Activated CD8-positive, alpha-beta T cell treated with anti-CD3 and anti-CD28 coated beads for 36 hours (primary cell): ENCODE measurements at places on chromosomes 6 and 20.
A peak's percentile ranks its signal among the peaks of the same experiment; 100 is the strongest.

- no peak for DNase-seq
These were observed 16.5 kb upstream of the PCSK2 start for GRCh38 chr20:17210387-17210786.

GRCh38 chr20:20367575-20368417 is at the start of gene INSM1:
Gene INSM1, plus strand, starts transcription at chr20:20368104. Its CDS starts 164 bp downstream, at chr20:20368268.
- DNase-seq, result peak; percentile 23

- DNase-seq, result no peak
These were observed 20.5 kb downstream of the XRN2 start for GRCh38 chr20:21323640-21324039.

GRCh38 chr6:32432050-32432450 is 7.6 kb upstream of the HLA-DRA start:
- DNase-seq, result no peak

DNA sequence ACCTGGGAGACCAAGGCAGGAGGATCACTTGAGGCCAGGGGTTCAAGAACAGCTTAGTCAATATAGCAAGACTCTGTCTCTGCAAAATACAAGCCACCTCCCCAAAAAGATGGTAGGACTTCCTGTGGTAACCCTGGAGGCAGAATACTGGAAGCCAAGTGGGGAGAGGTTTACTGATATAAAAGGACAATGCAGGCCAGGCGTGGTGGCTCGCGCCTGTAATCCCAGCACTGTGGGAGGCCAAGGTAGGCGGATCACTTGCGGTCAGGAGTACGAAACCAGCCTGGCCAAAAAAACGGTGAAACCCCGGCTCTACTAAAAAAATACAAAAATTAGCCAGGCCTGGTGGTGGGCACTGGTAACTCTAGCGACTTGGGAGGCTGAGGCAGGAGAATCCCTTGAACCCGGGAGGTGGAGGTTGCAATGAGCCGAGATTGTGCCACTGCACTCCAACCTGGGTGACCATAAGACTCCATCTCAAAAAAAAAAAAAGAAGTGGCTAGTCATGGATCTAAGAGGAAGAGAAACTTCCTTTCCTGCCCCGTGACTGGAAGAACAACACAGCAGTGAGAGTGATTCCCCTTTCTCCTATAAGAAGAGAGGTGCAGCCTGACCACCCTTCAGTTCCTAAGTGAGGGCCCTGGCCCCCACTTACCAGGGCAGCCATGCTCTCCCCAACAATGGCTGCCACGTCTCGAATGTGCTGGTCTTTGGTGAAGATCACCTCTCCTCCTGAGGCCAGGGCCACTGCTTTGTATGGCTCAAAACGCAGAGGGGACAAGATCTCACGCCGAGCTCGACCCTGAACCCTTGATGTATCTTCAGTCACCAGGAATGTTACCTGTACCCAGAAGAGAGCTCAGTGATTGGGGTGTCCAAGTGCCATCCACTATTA is 6.2 kb downstream of the SAPCD1 start:
- no peak for DNase-seq

- DNase-seq, result no peak
These were observed 78.5 kb downstream of the CD164 start for GRCh38 chr6:109303640-109304283.

- no peak for DNase-seq
These were observed 307.1 kb upstream of the RNF24 start for GRCh38 chr20:4322499-4322898.

DNA sequence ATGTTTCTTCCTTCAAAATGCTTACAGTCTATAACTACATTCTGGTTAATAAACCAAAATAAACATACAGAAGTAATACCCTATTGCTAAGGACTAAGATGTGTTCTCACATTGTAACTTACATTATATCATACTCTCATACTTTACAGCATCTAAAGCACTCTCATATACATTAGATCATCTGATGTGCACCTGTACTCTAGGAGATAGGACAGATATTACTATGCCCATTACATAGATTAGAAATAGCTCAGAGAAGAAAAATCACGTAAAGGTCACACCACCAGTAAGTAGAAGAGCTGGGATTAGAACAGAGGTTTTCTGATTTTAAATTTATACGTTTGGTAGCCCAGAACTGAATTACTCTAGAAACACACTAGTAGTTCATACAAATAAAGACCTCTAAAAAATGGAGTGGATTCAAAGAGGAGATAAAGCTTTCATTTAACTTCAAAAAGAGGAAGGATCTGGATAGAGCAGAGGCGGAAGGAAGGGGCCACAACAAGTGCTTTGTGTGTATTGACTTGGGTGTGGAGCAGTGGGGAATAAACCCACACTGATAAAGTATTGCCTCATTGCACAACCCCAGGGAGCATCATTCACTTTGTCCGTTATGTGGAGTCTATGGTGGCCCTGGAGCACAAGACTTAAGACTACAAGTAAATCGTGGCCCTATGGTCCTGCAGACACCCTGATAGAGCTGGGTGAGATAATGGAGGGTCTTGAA is 30.9 kb downstream of the SLC2A12 start:
- no peak for DNase-seq

- no peak for DNase-seq
These were observed 538.6 kb upstream of the MARCKS start for GRCh38 chr6:113318575-113318917.

DNA sequence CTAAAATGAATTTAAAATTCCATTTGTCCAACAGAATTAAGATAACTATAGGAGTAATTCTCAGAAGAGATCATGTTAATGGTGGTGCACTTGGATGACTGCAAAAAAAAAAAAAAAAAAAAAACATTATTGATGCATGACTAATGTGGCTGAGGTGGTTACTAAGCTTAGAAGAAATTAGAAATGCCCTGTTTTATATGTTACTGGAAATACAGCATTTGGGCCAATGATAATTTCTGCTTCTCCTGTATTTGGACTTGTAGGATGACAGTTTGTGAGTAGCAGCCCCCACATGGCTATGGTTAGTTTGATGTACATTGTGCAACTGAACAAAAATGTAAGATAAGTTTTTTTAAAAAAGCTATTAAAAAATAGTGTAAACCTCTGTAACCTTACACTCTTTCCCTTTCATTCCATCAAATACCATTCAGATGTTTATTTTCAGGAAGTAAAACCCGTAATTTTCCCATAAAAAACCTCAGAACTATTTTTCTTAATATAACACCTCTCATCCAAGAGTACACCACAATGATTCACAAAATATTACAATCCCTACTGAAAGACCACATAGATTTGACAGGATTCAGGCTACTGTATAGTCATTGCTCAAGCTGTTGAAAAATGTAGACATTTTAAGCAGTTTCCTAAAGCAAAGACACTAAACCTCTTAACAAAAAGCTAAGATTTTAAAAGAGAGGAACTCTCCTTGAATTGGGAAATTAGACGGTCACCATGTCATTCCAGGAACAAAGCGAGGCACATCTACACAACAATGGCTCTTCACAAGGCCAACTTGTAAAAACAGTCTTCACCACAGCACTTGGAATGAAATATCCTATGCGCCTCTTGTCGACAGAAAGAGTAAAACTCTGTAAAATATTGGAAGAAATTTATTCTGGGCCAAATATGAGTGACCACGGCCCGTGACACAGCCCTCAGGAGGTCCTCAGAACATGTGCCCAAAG is 83.0 kb downstream of the WDR27 start:
- DNase-seq, result no peak

DNA sequence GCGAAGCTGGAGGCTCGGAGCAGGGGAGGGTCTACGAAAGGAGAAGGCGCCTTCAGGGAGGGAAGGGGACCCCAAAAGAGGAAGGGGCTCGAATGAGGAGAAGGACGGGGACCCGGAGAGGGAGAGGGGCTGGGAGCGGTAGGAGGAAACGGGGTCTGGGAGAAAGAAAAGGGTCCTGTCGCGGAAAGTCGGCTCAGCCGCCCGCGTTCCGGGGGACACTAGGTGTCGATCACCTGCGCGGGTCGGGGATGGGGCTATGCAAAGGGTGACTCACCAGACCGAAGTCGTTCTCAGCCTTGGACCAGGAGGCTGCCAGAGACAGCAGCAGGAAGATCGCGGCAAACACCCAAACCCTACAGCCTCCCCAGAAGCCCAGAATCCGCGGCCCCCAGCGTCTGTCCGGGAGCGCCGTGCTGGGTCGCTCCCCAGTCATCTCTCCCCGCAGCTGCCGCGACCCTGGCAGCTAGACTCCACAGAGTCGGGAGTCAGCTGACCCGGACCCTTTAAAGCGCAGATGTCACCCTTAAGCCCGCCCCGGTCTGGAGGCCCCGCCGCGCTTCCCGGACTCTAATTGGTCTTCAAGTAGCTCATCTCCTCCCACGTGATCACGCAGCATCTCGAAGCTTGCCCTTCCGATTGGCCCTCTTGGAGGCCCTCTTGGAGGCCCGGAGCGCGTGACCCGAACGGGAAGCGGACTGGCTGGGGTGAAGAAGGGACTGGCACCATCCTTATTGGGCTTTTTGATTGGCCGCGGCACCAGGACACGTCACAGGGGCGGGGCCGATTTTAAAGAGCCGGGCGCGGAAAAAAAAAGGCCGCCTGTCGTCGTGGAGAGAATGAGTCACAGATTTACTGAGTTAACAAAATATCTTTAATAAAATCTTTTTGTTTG is at the start of gene NEU1:
Gene NEU1 (minus strand): TSS at position 478 of the 892 bp plus-strand sequence. CDS start 45 bp downstream, at position 433.
- DNase-seq, result peak; percentile 100

DNA sequence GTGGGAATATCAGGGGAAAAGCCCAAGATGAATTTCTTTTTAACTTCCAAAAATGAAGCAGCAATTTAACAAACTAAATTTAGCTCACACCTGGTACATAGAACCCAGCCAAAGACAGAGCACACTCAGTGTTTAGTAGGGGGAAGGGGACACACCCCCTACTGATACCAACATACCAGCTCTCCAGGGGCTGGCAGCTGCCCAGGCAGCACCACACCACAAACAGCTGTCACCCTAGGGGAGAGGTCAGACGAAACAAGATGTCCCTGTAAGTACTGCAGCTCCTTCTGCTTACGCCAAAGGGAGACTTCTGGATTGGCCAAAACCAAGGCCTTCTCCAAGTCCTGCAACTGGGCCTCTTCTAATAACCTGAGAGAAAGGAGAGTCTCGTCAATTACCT is 26.0 kb downstream of the MDN1 start:
- DNase-seq, result no peak

- peak; percentile 50 for DNase-seq
These were observed 144.5 kb downstream of the CEBPB start for GRCh38 chr20:50335105-50335504.

DNA sequence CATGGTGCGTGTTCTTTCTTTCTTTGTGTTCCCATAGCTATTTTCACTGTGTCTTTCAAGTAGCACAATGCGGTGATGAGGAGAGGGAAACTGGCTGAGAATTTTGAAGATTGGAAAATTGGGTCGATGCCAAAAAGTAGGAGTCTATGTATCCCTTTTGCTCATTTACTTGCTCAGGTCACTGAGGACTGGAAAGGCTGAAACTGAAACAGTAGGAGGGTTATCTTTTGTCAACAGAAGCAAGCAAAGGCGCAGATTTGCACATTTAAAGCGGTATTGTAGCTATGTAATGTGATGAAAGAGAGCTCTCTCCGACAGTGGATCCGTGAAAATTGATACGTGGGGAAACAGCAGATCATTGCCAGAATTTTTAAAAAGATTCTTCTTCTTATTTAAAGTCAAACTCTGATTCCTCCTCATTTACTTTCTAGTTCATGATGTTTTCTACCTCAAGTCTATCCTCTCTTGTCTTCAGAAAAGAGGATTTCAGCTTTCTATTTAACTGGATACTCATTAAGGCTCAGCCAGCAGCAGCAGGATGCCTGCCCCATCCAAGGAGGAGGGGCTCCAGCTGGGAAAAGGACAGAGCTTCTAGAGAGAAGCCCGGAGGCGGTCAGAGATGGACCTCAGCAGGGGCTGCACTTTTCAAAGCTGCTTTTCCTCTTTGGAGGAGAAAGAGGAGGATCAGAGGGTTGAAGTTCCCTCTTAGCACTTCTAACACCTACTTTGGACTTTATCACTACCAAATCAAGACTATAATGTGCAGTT is 15.9 kb upstream of the FYN start:
- DNase-seq, result no peak

DNA sequence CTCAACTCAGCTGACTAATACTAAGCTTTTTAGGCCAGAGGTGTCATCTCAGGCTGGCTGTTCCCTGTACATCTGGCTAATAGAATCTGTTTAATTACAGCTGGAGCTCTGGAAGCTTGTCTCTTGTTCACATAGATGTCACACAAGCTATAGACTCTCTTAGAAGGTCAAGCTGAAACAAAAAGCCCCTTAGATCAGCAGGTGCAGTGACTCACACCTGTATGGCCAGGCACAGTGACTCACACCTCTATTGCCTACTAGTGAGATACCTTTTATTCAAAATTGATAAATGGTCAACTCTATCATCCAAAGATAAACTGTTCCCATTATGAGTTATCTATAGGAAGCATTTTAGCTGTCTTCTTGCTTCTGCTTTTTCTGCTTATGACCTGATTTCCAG is 29.9 kb upstream of the MTHFD1L start:
- no peak for DNase-seq

GRCh38 chr20:1300083-1300840 is 28.7 kb downstream of the SDCBP2 start:
- no peak for DNase-seq

DNA sequence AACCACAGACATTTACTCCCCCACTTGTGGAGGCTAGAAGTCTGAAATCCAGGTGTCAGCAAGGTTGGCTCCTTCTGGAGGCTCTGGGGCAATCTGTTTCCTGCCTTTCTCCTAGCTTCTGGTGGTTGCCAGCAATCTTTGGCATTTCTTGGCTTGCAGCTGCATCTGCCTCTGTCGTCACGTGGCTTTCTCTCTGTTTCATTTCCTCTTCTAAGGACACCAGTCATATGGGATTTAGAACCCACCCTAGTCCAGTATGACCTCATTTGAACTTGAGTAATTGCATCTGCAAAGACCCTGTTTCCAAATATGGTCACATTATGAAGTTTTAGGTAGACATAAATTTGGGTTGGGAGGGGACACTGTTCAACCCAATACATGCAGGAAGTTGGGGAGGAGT is 56.2 kb upstream of the EPB41L1 start:
- peak; percentile 7 for DNase-seq

DNA sequence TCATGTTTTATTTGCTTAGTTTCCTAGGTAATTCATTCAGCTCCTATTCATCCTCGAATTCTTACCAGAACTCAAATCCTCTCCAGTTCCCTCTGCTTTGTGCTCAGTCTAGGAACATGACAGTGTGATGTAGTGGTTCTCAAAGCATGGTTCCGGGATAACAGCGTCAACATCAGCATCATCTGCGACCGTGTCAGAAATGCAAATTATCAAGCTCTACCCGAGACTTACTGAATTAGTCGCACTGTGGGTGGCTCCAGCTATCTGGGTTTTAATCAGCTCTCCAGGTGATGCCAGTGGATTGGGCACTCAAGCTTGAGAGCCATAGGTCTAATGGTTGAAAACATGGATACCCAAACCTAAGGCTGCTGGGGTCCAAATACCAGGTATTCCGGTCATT is 7.7 kb upstream of the STK35 start:
- DNase-seq, result no peak
